ENCODE measurements at places on chromosomes 5 and 9.
A peak's percentile ranks its signal among the peaks of the same experiment; 100 is the strongest.

DNA sequence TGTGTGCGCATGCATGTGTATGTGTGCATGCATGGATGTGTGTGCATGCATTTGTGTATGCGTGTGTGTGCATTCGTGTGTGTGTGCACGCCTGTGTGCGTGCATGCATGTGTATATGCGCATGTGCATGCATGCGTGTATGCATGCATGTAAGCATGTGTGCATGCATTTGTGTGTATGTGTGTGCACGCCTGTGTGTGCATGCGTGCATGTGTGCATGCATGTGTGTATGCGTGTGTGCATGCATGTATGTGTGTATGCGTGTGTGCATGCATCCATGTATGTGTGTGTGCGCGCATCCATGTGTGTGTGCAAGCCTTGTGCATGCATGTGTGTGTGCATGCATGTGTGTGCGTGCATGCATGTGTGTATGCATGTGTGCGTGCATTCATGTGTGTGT lies 276.8 kb downstream of the PBX3 start:
- DNase-seq = no peak

GRCh38 chr5:172697123-172698121 lies 56.4 kb downstream of the NEURL1B start:
- DNase-seq = peak; percentile 67

GRCh38 chr5:148976569-148977381 lies 86.1 kb downstream of the SH3TC2 start:
- no peak for DNase-seq

GRCh38 chr5:108634010-108634616 lies 113.6 kb upstream of the FER start:
- no peak for DNase-seq

GRCh38 chr5:135033901-135034235 lies at the start of gene PITX1:
Gene PITX1, minus strand, starts transcription at chr5:135034228. Its CDS starts 347 bp downstream, at chr5:135033881.
- DNase-seq = no peak

GRCh38 chr5:44809215-44809955 lies 638 bp downstream of the MRPS30 start:
- peak; percentile 61 for DNase-seq

GRCh38 chr5:23026252-23027170 lies 173.4 kb upstream of the CDH12 start:
- DNase-seq = no peak

DNA sequence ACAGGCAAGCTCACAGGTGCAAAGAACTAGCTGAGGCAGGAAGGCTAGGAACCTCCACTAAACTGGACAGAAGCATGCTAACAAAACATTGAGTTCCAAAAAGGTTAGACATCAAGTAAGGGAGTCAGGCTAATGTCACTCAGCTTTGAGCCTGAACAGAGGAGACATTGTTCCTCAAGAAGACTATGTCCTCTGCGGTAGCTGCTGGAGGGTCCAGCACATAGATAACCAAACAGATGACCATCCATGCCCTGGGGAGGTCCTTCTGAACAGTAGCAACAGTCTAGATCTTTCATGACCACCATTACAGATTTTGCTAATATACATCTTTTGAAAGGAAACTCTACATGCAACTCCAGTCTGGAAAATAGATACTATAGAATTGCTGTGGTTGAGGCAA lies 57.7 kb downstream of the CYSTM1 start:
- DNase-seq = no peak

DNA sequence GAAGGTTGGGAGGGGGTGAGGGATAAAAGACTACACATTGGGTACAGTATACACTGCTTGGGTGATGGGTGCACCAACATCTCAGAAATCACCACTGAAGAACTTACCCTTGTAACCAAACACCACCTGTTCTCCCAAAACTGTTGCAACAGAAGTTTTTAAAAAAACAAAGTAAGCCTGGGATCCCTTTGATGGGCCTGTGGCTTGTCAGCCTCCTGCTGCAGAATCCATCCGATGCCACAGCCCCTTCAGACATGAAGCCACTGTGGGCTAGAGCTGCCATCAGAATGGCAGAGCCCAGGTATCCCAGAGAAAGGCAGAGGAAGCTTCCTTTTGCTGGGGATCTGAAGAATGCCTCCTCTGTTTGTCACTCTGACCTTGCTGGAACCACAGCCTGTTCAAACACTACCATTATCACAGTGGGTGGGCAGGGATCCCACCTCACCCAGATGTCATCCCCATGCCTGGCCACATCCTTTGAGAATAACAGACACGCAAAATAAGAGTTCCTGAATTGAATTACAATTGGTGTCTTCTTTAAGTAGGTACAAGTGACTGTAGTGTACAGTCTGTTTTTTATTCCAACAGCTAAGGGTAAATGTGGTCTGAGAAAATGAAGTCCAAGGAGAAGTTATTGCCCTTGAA lies 78.1 kb upstream of the DIRAS2 start:
- no peak for DNase-seq

DNA sequence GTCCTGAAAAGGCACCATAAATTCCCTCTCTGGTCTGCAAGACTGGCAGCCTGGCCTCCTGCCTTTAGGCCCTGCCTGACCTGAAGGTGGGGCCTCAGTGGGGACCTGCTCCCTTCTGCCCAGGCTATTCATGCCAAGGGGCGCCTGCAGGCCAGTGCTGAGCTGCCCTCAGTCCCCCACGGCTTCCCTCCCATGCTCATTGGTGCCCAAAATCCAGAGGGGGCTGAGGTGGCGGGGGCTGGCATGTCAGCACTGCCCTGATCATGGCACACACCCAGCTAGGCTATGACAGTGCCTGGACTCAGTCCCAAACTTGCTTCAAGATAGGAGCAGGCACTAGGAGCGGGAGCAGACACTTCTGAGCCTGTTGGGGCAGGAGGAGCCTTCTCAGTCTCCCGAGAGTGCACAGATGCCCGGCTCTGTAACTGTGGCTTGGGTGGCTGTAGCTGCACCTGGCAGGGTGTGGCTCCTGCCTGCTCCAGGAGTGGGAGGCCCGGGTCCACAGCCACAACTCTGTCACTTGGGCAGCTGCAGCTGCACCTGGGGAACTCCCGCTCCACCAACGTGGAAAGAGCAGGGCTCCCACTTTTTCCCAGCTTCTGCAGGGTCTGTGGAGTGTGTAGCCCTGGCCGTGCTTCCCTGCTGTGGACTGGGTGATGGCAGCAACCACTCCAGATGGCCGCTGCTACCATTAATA lies 49.0 kb downstream of the NDUFAF2 start:
- DNase-seq = no peak

- DNase-seq = peak; percentile 4
These were observed 17.0 kb downstream of the CAMK2A start for GRCh38 chr5:150272531-150272930.

GRCh38 chr5:170046241-170046640 lies 59.5 kb upstream of the FOXI1 start:
- no peak for DNase-seq

DNA sequence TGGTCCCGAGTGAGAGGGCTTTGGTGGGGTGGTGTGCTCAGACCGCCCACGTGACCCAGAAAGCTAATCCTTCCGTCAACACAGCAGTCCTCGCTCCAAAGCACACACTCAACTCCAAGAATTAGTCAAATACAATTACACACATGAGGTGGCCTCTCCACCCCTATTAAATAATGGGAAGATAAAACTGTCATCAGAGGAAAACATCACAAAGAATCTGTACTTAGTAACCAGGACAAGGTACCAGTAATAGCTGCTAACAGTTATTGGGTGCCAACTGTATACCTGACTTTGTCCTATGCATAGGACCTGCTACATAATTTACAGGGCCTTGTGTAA lies 222.8 kb downstream of the HSPA4 start:
- no peak for DNase-seq

DNA sequence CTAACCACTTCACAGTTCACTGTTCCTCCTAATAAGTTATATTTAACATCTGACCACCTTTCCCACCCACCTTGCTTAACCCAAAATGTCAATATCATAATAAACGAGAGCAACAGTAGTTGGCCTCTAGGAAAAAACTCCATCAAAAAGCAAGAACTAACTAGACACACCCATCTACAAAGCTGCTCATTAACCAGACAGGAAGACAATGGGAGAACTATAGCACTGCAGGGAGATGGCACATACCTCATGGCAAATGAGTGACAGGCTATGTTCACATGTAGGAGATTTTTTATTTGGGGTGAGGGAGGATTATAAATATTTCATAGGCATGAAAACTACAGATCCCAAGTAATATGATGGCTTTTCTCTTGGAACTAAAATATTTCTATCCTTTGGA lies 23.6 kb upstream of the CDK5RAP2 start:
- no peak for DNase-seq

- DNase-seq = no peak
These were observed 29.1 kb upstream of the TCF7 start for GRCh38 chr5:134085411-134085810.

DNA sequence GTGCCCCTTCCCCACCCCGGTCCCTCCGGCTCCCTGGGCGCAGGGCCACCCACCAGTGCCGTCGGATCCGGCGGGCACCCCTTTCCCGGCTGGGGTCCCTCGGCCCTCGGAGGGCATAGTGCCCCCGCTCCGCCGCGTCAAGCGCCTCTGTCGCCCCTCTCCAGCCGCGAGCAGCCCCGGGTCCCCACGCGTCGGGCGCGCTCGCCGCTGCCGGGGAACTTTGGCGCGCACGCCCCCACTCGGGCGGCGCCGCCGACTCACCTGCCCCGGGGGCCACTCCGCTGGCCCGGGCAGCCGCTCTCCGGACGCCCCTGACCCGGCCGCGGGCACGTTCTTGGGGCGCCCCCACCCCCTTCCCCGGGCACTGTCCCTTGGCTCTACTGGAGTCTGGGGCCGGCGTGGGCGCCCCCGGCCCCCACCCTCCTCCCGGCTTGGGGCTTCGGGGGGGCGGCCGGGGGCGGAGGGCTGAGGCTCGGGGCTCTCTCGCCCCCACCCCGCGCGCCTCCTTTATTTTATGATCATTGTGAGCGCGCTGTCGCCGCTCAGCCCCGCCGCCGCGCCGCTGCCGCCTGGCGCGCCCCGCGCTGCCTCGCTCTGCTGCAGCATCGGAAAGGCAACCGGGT lies 1.1 kb upstream of the FAM78A start:
- no peak for DNase-seq

DNA sequence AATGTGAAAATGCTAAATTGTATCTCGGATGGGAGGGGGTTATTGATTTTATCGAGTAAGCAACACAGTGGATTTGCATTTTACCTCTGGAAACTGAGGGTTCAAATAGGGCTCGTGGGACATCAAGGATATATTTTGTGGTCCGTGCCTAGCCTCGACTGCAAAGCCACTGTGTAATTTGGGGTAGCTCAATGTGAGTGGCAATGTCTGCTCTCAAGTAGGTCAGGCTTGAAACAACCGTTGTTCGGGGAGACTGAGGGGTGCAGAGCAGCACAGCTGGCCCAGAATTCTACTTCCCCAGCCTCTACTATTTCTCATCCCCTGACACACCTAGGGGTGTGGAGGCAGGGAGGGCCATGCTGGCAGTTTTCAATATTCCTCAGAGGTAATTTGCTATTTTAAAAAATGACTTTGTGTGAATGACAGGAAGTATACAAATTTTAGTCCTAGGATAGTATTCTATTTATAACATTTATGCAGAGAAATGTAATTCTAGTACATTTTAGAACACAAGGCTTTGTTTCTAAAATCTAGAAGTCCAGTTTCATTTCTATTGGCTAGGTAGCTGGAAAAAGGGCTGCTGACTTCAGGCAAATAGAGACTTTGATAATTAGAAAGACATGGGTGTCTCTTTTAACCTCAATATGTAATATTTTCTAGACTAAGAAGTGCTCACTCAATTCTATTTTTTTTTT lies 1.4 kb upstream of the DAB2 start:
- no peak for DNase-seq

DNA sequence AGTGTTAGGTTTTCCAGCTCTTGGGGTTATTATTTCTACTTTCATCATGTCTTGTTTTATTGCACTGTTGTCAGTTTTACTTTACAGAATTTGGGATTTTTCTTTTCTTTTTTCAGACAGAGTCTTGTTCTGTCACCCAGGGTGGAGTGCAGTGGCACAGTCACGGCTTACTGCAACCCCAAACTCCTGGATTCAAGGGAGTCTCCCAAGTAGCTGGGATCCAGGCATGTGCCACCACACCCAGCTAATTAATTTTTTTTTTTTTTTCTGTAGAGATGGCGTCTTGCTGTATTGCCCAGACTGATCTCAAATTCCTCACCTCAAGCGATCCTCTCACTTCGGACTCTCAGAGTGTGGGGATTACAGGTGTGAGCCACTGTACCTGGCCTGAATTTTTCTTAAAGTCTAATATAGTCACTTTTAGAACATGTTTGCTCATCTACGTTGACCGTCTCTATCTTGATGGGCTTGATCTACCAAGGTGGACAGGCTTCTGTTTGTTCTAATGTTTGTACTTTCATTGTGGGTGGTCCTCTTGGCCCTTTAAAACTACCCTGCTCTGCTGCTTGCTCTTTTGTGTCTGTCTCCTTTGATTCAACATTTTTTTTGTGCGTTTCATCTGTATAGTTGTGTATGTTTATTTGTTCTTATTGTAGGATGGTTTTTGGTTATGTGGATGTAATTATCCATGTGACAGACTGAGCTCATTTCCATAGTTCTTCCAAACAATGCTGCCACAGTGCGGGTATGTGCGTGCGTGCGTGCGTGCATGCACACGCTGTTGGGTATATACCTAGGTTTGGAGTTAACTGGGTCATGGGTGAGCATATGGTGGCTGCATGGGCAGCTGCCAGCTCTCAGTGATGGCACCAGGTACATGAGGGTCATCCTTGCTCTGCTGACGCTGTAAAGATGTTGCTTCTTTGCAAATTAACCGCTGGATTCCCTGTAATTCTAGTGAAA lies 18.1 kb downstream of the PRRC2B start:
- no peak for DNase-seq

DNA sequence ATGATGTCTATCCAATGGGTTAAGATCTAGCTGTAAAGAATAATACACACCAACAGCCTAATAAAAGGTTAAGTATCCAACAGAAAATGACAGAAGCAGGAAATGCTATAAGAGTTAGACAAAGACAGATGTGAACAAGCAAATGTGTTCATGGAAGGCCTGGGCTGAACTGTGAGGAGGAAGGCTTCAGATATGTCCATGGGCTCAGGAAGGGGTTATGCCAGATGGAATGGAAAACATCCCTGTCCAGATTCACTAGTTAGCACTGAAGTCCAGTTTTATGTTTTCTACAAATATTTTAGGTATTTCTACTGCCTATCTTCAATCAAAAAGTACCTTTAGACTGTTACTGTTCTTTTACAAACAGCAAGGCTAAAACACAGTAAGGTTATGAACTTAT lies 27.1 kb downstream of the ERAP1 start:
- no peak for DNase-seq

DNA sequence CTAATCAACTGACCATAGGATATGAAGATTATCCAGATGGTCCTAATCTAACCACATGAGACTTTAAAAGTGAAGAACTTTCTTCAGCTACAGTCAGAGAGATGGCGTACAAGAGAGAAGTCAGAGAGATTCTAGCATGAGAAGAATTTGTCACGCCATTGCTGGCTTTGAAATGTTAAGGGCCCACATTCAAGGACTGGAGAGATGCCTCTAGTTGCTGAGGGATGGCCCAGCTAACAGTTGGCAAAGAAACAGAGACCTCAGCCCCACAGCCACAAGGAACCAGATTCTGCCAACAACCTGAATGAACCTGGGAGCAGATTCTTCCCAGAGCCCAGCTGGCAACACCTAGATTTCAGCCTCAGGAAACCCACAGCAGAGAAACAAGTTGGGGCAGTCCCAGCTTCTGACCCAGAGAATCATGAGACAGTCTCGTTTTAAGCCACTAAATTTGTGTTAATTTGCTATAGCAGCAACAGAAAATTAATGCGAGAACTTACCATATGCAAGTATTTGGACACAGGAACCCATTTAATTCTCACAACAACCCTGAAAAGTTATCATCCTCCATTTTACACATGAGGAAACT lies 132.0 kb downstream of the MLLT3 start:
- DNase-seq = no peak

- no peak for DNase-seq
These were observed 81.1 kb upstream of the EPB41L4B start for GRCh38 chr9:109401990-109402318.

- DNase-seq = no peak
These were observed 198.7 kb downstream of the VPS13A start for GRCh38 chr9:77375956-77376532.

All from NCI-H1105 treated with DMSO at 0.1 percent for 48 hours (cell line).